Right renal pelvis (tissue), 4 donors: ENCODE measurements at places on chromosomes 1 and 21. TPM values are rescaled to one million over a fixed set of nuclear protein-coding genes. Genes with fewer than 3 reads are reported as not detected.

- no peak for DNase-seq
Measured at GRCh38 chr1:109882288-109883245, 28.1 kb upstream of the CSF1 start.

DNA sequence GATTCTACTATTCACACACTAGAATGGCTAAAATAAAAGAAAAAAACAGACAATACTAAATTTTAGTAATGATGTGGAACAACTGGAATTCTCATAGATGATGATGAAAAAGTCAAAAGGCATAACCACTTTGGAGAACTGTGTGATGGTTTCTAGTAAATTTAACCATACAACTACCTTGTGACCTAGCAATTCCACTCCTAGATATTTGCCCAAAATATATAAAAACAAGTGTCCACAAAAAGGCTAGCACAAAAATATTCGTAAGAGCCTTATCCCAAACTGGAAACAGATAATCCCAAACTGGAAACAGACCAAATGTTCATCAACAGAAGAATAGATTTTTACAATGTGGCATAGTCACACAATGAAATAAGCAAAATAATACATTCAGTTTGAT is 67.9 kb upstream of the PGBD5 start:
- no peak for DNase-seq

DNA sequence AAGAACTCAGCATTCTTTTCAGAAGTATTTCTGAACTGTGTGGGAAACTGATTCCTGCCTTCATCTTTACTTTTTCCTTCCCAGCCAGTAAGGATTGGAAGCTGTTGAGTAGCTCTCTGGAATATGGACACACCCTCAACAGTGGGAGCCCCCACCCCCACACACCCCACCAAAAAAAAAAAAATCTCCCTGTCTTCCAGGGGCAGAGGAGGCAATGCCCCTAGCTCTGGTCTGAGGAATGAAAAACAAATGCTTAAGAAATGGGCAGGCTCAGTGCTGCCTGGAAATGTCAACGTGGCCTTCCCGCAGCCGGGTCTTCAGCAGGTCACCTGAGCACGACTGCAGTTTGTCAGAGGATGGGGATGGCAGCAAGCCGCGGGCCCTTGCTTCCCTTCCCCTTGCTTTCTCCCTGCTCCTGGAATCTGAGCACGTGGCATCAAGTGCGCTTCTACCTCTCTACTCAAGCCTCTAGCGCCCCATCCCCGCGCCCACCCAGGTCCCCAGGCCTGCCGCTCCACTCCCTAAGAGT is 479 bp downstream of the RGS16 start:
- no peak for DNase-seq

DNA sequence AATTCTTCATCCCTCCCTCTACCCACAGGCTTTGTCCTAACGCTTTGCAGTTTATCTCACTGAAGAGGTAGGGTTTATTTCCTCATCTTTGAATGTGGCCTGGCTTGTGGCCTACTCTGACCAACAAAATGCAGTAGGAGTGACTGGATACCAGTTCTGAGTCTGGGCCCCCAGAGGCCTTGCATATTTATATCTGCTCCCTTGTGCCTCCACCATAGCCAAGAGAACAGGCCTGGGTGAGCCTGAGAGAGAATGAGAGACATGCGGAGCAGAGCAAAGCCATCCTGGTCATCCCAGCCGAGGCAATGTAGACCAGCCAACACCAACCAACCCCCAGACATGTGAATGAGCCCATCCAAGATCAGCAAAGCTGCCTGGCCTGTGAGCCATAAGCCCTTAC is 30.3 kb downstream of the SMIM12 start:
- DNase-seq: no peak

GRCh38 chr1:4224684-4225467 is 324.8 kb upstream of the C1orf174 start:
- no peak for DNase-seq

GRCh38 chr1:173117108-173117633 is 66.4 kb upstream of the TNFSF18 start:
- DNase-seq: no peak

- DNase-seq: no peak
Measured at GRCh38 chr1:15836772-15837669, 10.5 kb upstream of the SPEN start.

DNA sequence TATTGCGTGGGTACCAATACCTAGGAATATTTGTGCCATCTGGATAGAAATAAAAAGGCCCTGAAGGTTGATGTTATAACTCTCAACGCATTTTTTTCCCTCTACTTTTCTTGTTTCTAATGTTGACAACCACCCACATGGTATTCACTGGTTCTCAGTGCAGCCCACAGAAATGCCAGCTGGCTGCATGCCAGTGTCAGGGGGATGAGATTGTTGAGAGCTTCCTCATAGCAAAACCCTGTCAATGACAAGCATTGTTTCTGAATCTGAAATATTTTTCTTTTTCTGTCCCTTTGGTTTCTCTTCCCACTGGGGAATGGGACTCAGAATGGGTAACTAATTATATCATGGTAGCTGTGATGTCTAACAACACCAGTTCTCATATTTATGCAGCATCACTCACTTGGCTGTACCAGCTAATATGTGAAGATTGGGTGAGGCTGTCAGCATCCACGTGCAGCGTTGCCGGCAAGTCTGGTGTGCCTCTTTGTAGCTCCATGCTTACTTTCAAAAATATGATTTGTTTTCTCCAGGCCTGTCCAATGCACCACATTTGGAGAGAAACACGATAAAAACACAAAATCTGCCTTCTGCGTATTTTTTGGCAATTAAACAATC is 284.6 kb downstream of the PTBP2 start:
- DNase-seq: no peak

DNA sequence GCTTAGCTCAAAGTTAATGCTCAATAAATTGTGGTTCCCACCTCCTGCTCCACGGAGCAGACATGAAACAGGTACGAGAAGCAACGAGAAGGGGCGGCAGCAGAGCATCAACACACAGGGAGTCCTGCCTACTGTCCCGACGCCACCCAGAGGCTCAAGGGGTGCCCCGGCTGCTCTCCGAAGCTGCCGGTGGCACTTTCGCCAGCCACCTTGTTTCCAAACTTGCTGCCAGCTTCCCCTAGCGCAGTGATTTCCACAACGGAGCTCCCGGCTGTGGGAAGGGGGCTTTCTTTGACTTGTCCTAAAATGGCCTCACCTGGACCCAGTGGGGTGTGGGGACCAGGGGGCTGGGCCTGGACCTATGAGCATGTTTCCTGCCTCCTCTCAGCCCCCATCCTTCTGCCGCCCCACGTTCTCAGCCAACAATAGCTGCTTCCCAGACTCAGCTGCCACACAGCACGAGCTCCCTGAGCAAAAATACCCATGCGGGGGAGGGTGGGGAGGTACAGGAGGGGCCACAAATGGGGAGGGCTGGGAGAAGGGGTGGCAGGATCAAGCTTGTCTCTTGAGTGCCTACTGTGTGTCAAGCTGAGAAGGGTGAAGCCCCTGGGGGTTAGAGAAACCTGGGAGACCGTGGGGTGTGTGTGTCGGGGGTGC is 35.6 kb upstream of the ECE1 start:
- DNase-seq: no peak

- DNase-seq: no peak
Measured at GRCh38 chr1:213242883-213243282, 191.8 kb downstream of the RPS6KC1 start.

- no peak for DNase-seq
Measured at GRCh38 chr1:236716160-236716559, 29.9 kb downstream of the ACTN2 start.

GRCh38 chr1:10597492-10598388 is 123.0 kb downstream of the PEX14 start:
- DNase-seq: no peak

DNA sequence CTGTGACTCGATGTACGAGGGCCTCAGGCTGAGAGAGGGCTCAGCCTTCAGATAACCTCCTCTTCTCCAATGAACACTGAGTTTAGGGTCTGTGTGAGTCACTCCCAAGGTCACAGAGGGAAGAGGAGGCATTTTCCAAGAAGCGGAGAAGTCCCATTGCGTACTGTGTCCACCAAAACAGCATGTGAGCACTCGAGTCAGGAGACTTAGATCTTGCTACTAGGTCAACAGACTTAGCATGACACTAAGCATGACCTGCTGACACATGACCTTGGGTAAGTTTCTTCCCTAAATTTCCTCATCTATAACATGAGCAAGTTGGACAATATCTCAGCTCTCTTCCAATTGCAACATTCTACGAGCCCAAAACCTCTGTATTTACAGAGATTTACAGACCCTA is 68.0 kb downstream of the PLPP3 start:
- DNase-seq: no peak

DNA sequence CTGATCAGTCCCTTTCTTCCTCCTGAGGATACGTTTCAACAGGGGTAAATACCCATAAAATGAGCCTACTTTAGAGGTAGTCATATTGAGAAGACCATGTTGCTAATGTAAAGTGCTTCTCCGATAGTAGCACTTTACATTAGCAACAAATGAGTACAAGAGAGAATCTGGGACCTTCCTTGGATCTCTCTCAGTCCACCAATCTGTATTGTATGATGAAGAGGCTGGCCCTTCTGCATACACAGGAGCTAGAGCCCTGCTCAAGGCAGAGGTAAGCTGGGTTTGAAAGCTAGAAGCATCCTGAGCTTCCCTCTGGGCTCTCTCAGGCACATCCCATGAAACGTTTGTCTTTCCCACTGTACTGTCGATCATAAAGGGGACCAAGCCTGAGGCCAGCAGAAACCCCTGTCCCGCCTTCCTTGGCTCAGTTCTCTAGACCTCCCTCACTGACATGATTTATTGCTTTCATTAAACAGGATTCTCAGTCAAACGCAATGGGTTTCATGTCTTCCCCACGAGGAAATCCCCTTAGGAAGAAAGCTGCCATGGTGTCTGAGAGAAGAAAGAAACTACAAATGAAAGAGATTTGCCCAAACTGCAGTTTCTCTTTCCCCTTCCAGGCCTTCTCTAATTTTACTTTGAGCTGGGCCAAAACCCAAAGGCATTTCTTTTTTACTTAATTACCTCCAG is 62.8 kb upstream of the BCAR3 start:
- no peak for DNase-seq

- no peak for DNase-seq
Measured at GRCh38 chr1:32870615-32871363, at the start of gene FNDC5. TSS of gene FNDC5 (minus strand) at chr1:32870912.

DNA sequence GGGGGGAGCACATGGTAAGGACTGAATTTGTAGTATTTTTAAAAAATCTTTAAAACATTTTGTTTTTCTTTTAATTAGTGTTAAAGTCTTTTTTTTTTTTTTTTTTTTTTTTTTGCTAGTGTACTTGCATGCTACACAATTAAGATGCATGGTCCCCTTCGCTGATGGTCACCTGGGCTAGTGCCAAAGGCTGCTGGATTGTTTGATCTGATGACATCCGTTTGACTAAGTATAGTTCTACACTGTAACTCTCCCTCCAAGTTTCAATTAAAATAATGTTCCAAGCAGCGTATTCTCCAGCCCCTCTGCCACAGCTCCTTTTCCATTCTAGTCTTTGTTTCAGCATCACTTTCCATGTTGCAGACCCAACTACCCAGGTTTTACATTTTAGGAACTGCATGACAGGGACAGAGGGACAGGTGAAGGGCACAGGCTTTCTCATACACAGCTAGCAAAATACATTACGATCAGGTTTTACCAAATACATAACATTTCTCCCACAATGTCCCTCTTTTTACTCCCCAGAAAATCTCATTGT is 852 bp upstream of the RAVER2 start:
- DNase-seq: peak; percentile 7

PLK3 gene
- 6.4 TPM for polyA plus RNA-seq

SLC44A5 gene
- 12.2 TPM for polyA plus RNA-seq

LMO4 gene
- polyA plus RNA-seq: 151 TPM

CCDC28B gene
- 20.6 TPM for polyA plus RNA-seq

CELSR2 gene
- 38.3 TPM for polyA plus RNA-seq
